H7 (cell line): ENCODE measurements at places on chromosomes 1 and 21.

DNA sequence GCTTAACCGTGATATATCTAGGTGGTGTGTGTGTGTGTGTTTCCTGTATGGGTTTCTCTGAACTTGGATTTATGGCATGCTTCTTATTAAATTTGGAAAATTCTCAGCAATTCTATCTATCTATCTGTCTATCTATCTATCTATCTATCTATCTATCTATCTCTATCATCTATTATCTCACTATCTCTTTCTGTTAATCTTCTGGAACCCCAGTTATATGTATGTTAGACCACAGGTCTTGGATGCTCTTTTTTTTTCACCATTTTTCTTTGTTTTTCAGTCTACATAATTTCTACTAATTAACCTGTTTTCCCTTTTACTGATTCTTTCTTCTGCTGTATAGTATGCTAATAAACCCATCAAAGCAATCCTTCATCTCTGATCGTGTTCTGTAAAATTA lies 538.0 kb downstream of the PTPRU start:
- DNase-seq, result no peak

- no peak for DNase-seq
Observed at GRCh38 chr1:198932351-198932991, 293.6 kb downstream of the PTPRC start.

- peak; percentile 37 for DNase-seq
Observed at GRCh38 chr1:35565742-35566133, 7.4 kb upstream of the TFAP2E start.

- DNase-seq, result no peak
Observed at GRCh38 chr1:72105201-72105600, 177.1 kb downstream of the NEGR1 start.

GRCh38 chr1:190464690-190465089 lies 13.0 kb downstream of the BRINP3 start:
- no peak for DNase-seq

DNA sequence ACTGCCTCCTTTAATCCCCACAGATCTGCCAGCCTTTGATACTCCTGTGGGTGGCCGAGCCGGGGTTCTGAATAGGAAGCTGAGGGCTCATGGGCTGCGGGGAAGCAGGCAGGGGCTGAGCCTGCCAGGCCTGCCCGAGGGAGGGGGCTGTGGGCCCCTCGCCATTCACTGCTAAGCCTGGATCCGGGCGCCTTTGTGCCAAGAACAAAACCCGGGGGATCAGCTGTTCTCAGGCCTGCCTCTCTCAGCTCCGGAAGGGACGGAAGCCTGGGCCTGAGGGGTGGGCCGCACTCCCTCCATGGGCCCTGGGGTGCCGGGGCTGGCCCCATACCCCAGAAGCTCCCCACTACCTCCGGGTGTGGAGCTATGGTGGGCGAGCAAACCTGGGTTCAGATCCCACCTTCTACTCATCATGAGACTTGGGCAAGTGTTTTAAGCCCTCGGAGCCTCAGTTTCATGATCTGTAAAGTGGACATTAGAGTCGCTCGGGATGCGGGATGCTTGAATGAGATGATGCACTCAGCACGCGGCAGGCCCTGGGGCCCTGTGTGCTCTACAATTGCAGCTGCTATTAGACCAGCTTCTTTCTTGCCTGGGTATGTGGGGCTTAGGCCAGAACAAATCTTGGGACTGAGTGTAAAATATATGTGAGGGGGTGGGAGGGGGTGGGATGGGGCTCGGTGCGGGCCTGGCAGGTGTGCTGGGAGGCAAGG lies 19.2 kb upstream of the EPHA2 start:
- DNase-seq, result peak; percentile 63

- DNase-seq, result no peak
Observed at GRCh38 chr1:48808496-48808895, 31.8 kb upstream of the BEND5 start.

DNA sequence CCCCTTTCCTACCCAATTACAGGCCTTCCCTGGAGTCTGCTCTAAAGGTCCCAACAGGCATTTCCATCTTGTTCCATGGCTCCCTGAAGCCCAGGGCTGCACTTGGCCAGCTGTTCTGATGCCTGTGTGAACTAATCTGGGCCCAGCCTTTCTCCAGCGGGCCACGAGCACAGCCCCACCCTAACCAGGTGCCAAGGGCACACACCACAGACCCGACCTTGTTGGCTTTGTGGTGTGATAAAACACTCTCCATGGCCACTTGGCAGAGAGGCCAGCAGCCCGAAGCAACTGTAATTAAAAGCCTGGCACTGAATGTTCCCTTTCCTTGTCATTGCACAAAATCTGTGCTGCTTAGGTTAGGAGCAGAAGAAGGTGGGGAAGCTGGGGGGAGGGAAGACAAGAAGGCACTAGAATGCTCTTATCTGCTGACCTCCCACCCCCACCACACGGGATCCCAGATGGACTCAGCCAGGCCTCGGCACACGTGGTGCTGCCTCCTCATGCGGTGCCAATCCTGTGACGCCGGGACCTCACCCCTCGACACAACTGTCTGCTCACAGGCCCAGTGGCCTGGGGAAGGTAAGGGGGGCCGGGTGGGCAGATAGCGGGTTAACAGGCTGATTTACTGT lies 9.9 kb downstream of the HCRTR1 start:
- DNase-seq, result no peak

GRCh38 chr1:38558055-38558454 lies 301.5 kb downstream of the RRAGC start:
- DNase-seq, result peak; percentile 72

DNA sequence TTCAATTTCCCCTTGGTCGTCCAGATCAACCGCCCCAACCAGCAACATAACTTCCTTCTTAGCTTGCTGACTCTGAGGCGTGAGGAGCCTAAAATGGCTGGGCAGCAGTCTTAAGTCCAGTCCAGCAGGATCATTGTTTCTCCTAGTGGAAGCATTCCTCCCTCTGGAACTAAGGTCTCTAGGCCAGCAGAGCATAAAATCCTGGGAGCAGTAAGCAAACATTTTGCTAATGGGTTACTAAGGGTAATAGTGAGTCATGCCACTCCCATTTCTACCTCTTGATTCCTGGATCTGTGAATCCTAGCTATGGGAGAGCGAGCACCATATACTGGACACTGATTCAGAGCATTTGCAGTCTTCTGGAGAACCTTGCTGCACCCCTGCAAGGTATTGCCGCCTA lies 59.9 kb downstream of the ADSS2 start:
- DNase-seq, result no peak

DNA sequence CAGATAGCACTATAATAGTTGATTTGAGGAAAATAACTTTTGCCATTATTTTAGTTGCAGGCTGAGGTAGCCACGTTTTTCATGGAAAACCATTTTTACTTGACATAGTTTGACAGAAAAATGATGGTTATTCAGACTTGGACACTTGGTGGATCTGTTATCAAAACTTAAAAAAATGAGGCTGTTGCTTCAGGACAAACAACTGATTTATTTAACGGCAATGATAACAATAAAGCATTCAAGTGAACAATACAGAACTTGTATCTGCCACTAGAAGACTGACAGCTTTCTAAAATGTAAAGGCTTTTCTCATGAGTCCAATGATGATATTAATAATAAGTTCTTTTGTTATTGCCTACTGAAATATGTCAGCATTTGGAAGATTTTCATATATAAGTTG lies 322.9 kb downstream of the BRINP3 start:
- no peak for DNase-seq

DNA sequence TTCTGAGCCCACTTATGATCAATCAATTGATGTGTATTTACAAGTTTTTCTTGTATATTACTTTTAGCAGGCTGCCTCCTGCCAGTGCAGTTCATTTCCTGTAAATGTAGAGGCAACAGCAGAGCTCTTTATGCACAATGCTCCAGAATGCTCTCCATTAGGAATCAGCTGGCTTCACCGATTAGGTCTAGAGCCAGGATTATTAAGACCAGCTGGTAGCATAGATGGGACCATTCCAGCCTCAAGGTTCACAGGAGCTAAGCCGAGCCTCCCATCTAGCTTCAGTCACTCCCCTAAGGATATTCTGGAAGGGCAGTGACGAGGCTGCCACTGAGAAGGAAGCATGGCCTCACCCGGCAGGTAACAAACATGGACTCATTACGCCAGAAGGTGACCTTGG lies 36.8 kb downstream of the DHRS3 start:
- DNase-seq, result no peak

DNA sequence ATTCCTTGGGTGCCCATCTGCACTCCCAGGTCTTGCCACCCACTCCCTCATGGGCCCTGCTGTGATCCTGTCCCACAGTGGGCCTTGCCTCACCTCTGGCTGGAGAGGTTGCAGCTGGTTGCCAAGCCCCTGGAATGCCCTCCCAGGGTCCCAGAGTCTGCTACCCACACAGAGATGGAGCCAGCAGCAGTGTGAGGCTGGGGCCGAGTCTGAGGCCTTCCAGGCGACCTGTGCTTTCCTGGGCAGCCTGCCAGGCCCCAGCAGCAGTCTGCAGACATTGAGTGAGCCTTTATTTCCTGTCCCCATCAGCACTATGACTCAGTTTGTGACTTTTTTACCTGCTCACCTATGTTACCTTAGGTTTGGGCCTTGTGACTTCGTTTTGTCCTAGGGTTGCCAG lies 25.0 kb upstream of the TSPAN2 start:
- DNase-seq, result no peak

GRCh38 chr1:91682882-91683597 lies 182.4 kb downstream of the CDC7 start:
- DNase-seq, result no peak

DNA sequence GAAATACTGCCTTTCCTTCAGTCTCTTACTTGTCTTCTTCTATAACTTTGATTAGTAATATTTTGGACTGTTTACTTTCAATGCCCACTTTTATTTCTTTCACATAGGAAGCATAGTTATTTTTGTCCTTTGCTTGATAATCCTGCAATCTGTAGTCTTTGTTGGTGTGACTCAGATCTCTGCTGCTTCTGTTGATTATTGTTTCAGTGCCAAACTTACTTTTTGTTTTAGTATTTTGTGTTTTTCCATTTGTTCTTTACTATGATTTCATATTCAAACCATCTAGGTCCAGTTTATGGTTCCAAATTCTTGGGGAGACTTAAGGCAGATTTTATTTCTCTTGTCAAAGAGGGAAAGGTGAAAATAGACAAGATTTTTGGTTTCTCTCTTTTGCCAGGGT lies 399.9 kb downstream of the HLX start:
- DNase-seq, result no peak

- DNase-seq, result peak; percentile 16
Observed at GRCh38 chr1:1424707-1425106, 3.6 kb upstream of the ANKRD65 start.

DNA sequence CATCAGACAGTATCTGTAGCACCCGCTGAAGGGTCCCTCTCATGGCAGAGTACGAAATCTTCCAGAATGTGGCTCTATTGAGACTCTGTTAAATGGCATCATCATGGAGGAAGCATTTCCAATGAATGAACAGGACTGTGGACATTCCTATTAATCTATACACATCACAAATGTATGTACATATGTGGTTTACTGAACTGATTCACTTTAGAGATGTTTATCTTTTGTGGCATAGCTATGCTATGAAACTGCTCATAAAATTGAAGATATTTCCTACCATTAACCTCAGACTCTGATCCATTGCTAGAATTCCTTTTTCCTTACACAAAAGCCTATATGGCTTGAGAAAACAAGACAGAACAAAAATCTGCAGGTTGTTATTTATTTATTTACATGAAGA lies 259.6 kb upstream of the RRP15 start:
- DNase-seq, result no peak

- DNase-seq, result peak; percentile 74
Observed at GRCh38 chr1:243496187-243496646, 240.4 kb downstream of the SDCCAG8 start.

DNA sequence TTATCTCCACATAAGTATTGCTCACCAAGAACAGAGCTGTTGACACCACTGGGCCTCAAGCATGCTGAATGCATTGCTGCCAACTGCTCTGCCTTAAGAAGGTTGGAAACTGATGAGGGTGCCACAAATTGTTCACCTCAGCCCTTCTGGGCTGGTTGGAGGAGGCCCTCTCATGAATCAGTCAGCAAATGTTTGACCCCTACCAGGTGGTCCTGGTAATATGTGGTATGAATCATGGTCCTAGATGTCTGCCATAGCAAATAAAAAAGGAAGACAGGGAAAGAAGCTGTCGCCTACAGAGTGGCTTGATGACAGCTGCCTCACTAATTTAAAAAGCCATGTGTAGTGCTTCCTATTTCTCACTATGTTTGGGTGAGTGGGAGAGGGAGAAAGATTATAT lies 12.2 kb downstream of the SPATA46 start:
- no peak for DNase-seq

DNA sequence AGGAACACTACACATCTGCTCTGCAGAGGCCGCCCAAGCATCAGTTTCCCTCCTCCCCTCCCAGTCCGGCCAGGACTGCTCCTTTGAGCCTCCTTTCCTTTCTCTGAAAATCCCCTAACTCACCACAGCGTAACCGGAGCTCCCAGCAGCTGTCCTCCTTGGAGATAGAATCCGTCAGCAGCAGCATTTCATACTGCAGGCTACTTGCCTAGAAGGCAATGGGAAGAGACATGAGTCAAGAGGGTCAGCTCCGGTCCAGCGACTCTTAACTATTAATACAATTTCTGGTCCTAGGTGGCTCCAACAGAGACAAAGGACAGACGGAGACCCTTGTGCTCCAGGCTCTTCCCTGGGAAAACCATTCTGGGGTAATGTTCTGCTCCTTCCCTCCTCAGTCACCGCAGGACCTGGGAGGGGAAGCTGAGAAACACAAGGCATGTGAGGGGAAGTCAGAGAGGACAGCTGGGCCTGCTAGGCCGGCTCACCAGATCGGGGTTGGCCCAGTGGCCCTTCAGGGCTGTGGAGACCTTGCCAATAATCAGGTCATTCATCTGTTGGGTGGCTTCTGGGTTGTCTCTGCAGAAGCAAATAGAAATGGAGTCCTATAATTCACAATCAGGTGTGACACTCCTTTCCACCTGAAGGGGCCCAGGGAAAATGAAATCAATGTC lies 99.7 kb downstream of the UBR4 start:
- DNase-seq, result no peak

DNA sequence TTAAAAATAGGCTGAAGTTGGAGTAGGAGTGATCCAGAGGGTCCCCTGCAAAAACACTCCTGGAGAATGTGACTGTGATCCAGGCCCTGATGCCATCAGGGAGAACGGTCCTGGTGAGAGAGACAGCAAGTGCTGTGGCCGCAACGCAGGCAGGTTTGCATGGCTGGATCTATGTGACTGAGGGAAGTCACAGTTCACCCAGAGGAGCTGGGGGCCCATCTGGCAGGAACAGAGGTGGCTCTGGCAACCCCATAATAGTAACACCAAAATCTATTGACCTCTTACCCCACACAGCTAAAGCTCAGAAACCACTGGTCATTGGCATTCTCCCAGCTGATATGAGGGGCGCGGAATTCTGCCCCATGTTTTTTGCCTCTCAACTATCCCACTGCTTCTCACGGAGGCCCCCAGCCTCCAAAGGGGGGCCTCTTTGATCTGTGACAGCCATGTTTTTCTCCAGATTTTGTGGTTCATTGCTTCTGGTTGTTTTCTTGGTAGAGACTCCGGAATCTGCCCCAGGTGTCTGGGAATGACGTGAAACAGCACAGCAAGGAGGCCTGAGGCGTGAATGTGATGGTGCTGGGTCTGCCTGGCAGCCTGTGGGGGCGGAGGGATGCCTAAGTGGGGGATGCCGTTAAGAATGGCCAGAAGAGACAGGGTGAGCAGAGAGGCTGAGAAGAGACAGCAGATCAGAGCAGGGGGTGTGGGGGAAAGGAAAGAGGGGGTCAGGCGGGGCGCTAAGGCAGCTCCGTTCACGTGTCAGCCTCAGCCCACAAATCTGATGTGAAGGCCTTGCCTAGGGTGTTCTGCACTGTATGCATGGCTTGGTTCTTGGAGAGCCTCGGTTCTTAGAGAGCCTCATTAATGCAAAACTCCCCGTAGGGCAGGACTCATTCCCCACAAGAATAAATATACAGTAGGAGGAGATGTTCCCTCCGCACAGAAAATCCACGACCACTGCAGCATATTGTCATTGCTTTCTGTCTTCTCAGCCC lies 23.5 kb downstream of the CASP9 start:
- DNase-seq, result no peak

GRCh38 chr1:36703526-36704208 lies 221.0 kb upstream of the CSF3R start:
- DNase-seq, result peak; percentile 93
